Activated T-cell treated with anti-CD3 and anti-CD28 coated beads for 24 hours (primary cell): ENCODE measurements at places on chromosomes 5 and 9.

GRCh38 chr5:160118349-160119141 lies 705 bp downstream of the PWWP2A start:
- peak; percentile 35 for DNase-seq

DNA sequence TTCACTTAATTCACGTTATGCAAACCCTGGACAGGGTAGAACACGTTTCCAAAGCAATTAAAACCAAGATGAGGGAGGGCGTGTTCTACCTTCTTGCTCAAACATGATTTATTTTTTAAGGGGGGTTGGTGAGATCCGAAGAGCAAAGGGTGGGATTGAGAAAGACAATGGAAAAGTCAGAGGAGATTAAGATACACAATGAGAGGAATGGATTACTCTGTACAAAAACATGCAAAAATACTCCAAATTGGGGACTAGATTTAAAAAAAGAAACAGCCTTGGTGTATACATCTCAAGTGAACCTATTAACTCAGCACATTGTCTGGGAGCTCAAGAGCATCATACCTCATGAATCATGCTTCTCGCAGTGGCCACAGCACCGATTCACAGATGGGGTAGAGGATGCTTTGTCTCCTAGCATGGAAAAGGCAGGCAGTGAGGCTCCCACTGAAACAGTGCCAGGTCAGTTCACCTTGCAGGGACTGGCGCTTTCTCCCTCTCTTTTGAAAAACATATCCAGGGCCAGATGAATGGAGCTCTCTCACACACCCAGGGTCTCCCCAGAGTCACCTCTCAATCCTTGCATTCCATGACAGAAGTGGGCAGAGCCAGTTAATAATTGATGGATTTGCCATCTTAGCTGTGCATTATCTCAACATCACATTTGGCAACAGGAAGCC lies 459.7 kb downstream of the BNC2 start:
- DNase-seq, result no peak

GRCh38 chr5:41412496-41412895 lies 97.9 kb downstream of the PLCXD3 start:
- DNase-seq, result no peak

GRCh38 chr9:116236979-116237378 lies 83.4 kb downstream of the PAPPA start:
- no peak for DNase-seq

- DNase-seq, result no peak
Measured at GRCh38 chr5:112548246-112548881, 129.3 kb upstream of the EPB41L4A start.

- DNase-seq, result peak; percentile 45
Measured at GRCh38 chr9:78030553-78031443, 813 bp downstream of the GNAQ start.

GRCh38 chr9:38277601-38278200 lies 114.8 kb upstream of the ALDH1B1 start:
- DNase-seq, result no peak

DNA sequence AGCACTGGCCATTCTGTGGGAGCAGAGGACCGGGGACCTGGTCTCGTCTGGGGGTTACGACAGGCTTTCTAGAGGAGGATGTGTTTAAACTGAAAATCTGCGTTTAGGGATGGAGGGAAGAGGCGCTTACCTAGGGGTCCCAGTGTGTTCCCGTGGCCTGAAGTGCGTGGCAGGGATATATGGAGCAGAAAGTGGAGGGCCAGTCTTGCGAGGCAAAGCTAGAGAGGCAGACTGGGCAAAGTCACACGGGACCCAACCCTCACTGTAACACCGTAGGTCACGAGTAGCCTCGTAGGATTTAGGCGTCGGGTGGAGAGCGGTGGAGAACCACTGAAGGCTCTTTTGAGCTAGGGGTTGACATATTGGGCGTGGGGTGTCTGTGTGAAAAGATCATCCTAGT lies 32.8 kb upstream of the POMT1 start:
- no peak for DNase-seq

DNA sequence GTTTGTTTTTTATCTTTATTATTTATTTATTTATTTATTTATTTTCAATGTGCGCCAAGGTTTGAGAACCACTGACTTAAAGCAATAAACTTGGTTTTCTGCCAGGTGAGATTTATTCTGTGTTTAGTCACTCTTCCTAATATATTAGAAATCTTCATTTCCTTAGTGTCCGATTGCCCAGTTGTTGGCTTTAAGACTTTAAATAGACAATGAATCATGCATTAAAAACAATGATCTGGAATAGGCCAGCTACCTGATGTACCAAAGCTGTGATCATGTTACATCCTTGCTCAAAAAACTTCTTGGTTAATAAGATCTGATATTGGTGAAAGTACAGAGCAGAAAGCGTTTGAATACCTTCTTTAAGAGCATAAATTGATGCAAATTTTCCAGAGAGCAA lies 52.1 kb upstream of the ERBIN start:
- no peak for DNase-seq

GRCh38 chr5:173916233-173916632 lies 28.1 kb downstream of the CPEB4 start:
- DNase-seq, result no peak

DNA sequence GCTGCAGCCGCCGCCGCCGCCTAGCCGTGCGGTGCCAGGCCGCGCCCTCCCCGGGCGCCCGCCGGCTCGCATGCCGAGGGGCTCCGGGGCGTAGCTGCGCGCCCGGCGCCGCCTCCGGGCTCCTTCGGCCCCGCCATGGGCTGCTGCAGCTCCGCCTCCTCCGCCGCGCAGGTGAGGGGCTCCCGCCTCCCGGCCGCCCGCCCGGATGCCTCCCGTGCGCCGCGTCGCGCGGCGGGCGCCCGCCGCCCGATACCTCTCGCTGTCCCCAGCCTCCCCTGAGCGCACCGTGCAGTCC lies 230 bp downstream of the SLC44A1 start:
- DNase-seq, result no peak

DNA sequence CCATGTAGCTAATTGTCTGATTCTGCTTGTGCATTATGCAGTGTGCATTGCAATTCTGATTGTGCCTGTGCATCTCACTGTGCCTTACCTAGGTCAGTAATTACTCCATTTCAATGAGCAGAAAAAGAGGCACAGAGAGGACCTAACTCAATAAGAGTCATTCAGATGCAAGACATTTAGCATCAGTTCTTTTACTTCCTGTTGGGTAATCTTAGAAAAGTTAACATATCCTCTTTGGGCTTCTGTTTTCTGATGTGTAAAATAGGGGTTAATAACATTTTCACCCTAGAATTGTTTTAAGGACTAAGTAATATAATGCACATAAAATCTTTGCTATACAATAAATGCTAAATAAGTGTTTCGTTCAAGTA lies 7.0 kb upstream of the DCTN4 start:
- no peak for DNase-seq

GRCh38 chr9:77729177-77729576 lies 81.1 kb upstream of the GNA14 start:
- no peak for DNase-seq

- no peak for DNase-seq
Measured at GRCh38 chr5:14745753-14746152, 81.2 kb downstream of the OTULIN start.

DNA sequence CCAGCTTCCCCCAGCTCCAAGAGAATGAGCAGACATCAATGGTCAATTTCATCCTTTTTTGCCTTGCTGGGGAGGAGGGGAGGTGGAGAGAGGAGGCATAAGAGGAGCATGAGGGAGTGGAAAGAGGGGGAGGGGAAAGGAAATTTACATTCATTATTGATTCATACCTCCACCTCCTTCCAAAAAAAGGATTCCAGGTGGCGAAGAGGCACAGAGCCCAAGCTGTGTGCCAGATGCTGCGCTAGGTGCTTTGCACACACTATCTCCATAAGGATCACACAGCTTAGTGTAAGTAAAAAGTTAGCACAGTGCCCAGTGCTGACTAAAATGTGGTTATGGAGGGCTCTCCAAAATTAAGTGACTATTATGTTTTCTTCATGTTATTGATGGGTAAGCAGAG lies 11.0 kb downstream of the ASTN2 start:
- no peak for DNase-seq

DNA sequence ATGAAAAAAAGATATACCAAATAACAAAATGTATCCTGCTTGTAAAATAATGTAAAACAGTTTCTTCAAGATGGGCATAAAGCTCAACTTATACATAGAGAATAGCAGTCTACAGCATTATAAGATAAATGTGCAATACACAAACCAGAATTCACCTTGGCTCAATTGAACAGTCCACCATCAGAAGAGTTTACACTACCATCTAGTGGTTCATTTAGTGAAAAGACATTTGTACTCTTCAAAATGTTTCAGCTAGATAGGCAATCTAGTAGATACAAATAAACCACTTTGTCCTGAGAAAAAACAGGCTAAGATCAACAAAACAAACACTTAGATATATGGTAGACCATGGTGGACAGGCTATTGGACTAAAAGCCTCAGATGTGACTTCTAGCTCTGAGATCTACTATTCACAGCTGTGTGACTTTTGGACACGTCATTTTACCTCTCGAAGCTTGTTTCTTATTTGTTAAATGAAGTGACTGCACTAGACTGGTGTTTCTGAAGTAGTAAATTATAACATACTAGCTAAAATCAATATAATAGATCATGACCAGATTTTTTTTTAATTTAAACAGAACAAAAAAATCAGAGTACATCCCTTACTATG lies 22.1 kb upstream of the TPD52L3 start:
- DNase-seq, result no peak

DNA sequence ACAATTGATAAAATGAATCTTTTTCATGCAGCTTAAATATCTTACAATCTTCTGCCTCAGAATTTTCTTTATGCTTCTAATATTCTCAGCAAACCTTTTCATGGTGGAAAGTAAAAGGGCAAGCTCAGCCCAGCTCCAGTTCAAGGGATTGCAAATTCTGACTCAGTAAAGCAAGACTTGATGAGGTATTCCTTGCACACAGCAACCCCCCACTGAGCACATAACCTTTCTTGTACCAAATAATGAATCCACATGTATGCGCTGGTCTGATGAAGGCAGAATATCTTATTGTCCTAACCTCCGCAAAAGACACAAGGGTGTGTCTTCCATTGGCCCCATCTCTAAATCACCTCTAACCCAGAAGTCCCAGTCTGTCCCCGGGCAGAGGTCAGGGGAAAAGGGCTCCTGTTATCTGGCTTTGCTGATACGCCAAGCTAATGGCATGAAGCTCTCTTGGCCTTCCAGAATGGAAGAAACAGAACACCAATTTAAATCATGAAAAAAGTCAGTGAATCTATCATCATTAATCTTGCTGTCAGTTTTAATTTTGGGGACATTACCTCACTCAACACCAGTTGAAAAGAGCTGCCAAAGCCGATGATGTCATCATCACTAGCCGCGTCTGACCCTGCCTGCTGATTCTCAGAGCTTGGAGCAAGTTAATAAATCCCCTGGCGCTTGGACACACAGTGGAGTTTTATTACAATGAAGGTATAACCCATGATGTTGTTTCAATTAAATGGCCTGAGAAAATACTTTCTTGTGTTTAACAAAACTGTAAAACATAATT lies 592.5 kb upstream of the CLINT1 start:
- DNase-seq, result no peak

- no peak for DNase-seq
Measured at GRCh38 chr5:66617226-66617861, 21.2 kb downstream of the MAST4 start.

GRCh38 chr9:133842721-133843227 lies 104.6 kb upstream of the SARDH start:
- DNase-seq, result no peak

GRCh38 chr5:123992641-123993040 lies 480.7 kb downstream of the CSNK1G3 start:
- no peak for DNase-seq

GRCh38 chr5:139982157-139982974 lies 60.7 kb downstream of the NRG2 start:
- no peak for DNase-seq
